T-cell (primary cell): ENCODE measurements at places on chromosomes 12 and 14.
A peak's percentile ranks its signal among the peaks of the same experiment; 100 is the strongest.

- DNase-seq, result peak; percentile 27
These were observed 20.6 kb upstream of the ITGA5 start for GRCh38 chr12:54439521-54440255.

- DNase-seq, result no peak
These were observed 797.4 kb downstream of the RPS29 start for GRCh38 chr14:48788771-48789170.

DNA sequence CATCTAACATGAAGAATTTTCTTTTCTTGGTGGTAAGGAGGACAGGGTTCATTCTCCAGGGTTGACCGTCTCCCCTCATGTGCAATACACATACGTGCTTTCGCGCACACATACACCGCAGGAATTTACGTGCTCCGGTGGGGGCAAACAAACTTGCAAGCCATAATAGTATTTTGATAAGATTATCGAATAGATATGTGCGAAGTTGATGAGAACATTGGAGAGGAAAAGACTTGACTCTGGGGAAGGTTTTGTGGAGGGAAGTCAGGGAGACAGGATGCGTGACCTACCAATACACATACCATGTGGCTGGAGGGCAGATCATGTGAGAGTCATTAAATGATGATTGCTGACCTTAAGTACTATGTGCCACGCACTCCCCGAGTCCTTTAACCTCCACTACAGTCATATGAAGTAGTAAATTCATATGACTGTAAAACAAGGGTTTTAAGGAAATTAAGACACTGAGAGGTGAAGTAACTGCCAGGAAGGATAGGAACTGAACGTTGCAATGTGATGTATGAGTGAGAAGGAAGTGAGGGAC lies 921 bp downstream of the RAD51B start:
- DNase-seq, result no peak

GRCh38 chr12:110563702-110564470 lies 19.2 kb downstream of the PPTC7 start:
- no peak for DNase-seq

DNA sequence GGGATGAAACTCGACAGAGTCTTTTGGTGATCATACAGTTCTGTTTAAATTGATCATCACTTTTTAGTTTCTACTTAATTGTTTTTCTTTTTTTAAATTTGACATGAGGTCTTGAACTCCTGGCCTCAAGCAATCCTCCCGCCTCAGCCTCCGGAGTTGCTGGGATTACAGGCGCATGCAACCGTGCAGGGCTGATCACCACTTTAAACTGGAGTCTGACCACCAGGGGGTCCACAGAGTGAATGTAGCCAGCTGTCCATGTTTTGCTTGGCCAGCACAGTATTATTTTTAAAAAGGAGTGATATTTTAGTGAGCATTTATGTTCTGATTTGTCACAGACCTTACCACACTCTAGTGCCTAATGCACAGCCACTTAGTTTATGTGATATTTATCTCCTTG lies 10.7 kb downstream of the DAAM1 start:
- DNase-seq, result no peak
